ENCODE measurements at places on chromosomes 4 and X.

- no peak for DNase-seq
Observed at GRCh38 chrX:135383249-135383648, 38.5 kb upstream of the SMIM10L2A start.

DNA sequence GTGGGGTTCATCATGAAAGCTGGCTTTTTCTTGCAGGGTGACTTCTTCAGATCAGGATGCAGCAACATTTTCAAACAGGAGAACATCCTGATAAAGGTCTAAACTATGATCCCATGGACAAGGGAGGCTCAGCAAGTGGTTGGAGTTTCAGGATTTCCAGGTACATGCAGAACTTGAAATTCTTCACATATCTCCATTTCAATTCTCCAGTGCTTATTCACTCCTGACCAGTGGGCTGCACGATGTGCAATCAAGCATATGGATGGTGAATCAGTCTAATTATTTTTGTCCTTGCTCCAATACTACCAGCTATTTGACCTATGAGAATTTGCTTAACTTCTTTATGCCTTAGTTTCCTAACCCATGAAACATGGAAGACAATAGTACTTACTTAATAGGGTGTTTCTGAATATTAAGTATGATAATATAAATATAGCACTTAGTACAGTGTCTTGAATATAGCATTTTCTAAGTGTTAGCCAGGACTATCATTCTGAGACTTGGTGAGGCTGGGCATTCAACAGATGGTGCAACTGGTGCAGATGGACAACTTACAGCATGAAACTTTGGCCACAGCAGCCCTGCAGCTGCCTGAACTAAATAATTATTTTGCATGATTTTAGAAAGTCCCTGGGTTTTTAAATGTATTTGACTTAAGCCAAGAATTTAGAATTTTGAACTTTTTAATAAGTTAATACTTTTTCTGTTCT lies 92.4 kb downstream of the HPGD start:
- DNase-seq: no peak

- no peak for DNase-seq
Observed at GRCh38 chr4:41446391-41446790, 91.6 kb upstream of the LIMCH1 start.

DNA sequence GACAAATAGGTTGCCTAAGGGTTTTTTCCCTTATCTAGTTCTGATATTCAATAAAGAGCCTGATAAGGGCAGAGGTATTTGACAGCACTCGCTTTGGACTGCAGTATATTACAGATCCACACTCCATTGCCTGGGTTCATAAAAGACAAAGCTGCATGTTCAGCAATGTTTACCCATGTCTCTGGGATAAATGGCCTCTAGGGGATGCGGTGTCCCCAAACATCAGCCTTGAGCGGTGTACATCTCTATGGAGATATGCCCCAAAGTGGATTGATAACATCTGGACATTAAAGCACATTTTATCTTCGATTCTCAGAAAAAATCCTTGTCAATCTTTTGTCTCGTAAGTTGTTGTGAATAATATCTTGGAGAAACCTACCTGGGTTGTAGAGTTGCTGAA lies 660.8 kb upstream of the AADAT start:
- no peak for DNase-seq

- DNase-seq: no peak
Observed at GRCh38 chr4:85482010-85482738, 7.2 kb downstream of the ARHGAP24 start.

GRCh38 chr4:142909908-142910307 lies 63.8 kb upstream of the INPP4B start:
- no peak for DNase-seq

DNA sequence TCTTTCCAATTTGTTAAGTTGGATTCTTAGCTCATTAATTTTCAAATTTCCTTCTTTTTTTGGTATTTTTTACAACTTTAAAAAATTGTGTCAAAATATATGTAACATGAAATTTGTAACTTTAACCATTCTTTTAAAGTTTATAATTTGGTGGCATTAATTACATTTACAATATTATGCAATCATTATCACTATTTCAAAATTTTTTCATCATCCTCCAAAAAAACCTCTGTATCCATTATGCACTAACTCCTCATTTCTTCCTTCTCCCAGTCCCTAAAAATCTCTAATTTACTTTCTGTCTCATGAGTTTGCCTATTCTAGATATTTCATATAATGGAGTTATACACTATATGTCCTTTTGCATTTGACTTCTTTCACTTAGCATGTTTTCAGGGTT lies 4.7 kb upstream of the FAM47E start:
- DNase-seq: no peak

- no peak for DNase-seq
Observed at GRCh38 chr4:101987623-101988243, 197.2 kb downstream of the BANK1 start.

DNA sequence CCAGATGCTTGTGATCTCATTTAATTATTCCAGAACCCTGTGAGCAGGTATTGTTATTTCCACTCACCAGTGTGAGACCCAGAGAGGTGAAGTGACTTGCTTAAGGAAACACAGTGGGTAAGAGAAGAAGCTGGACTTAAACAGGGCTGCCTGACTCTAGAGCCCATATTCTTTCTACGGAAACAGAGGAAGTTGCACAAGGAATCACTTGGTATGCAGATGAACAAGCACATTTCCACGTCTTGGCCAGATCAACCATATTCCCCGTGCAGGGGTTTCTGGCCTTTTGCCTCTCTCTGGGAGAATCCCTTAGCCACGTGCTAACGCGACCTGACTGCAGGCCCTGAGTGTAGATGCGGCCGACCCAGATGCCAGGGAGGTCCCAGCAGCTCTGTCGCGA lies 195.5 kb upstream of the ATP6AP2 start:
- no peak for DNase-seq

GRCh38 chr4:7410446-7410845 lies 24.3 kb downstream of the PSAPL1 start:
- no peak for DNase-seq

GRCh38 chr4:82642331-82642730 lies 80.5 kb upstream of the TMEM150C start:
- DNase-seq: no peak

- DNase-seq: no peak
Observed at GRCh38 chr4:122500852-122501501, 44.5 kb upstream of the IL2 start.

GRCh38 chr4:150972592-150972991 lies 42.5 kb downstream of the LRBA start:
- no peak for DNase-seq
